ENCODE measurements at places on chromosomes 6 and 20. TPM values are rescaled to one million over a fixed set of nuclear protein-coding genes. Genes with fewer than 3 reads are reported as not detected.

CDSN gene
- total RNA-seq: not detected

KCNK15 gene
- total RNA-seq: not detected

FAM209A gene
- total RNA-seq: 4.1 TPM

CD40 gene
- total RNA-seq: 3.0 TPM

SLC17A2 gene
- total RNA-seq: not detected

POPDC3 gene
- not detected for total RNA-seq

SNRNP48 gene
- total RNA-seq: 21.6 TPM

SLC16A10 gene
- 7.1 TPM for total RNA-seq

MRAP2 gene
- not detected for total RNA-seq
